ENCODE measurements at places on chromosomes 4 and X. TPM values are rescaled to one million over a fixed set of nuclear protein-coding genes. Genes with fewer than 3 reads are reported as not detected.
A peak's percentile ranks its signal among the peaks of the same experiment; 100 is the strongest.

DNA sequence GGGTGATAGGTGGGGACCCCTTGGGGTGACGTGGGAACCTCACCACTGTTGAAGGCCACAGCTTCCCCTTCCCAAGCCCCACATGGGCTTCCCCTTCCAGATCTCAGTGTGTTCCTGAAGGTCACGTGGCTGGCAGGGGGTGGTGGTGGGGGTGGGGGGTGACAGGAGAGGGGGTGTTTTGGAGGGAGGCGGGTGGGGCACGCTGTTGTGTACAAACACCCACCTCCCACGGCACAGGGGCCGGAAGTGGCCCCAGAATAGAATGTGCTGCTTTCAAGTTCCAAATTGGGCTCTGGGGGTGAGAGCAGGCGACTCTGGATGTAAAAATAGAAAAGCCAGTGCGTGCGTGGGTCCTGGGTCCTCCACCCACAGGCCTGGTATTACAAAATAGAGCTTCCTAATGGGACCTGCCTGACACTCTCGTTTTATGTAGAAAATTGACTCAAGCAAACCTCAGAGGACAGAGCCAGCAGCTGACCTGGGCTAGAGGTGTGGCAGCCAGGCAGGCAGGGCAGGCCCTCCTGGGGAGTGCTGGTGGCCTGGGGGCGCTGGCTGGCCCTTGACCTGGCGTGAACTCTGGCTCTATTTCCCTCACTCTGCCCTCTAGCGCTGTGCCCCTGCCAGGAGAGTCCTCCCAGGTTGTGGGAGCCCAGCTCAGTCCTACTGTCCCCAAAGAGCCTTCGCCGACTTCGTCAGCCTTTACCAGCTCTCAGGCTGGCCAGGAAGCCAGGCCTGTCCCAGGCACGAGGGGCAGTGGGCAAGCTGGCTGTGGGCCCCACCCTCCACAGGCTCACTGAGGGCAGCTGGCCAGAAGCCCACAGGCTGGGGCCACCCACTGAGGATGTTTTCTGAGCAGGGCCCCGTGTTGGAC, 5.4 kb upstream of the SH3BP2 start:
- peak overlapping the region; percentile 53 for H3K27ac ChIP-seq
- no peak for DNase-seq
- H3K4me3 ChIP-seq = no peak overlapping the region
- H3K27me3 ChIP-seq = no peaks in the 10 kb centered on the region
- no peaks in the 10 kb centered on the region for H3K36me3 ChIP-seq

DNA sequence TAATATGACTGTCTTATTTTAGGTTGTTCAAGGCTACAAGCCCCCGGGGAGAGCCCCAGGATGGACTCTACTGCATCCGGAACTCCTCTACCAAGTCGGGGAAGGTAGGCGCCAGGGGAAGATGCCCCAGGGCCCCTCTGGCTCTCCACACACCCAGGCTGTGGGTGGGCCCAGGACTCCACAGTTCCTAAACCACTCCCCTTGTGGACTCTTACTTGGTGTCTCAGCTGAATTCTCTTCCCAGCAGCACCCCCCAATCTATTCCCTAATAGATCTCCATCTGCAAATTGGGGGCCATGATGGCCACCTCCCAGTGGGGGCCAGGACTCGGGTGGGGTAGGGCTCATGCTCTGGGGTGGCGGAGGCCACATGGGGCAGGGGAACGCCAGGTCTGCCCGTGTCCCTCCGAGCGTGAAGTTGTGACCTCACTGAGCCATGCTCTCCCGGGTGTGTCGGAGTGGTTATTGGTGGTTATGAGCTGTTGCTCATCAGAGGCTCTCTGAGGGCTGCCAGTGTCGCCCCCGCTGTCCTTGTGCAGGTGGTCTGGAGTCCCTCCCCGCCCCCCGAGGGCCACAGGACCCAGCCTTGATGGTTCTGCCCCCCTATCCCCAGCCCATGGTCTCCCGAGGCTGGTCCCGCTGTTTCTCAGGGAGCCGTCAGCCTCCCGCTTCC, 11.2 kb upstream of the ADD1 start:
- H3K27ac ChIP-seq = no peak overlapping the region
- H3K4me1 ChIP-seq = peaks cover 7% of the 10 kb centered on the region
- no peaks in the 10 kb centered on the region for H3K36me3 ChIP-seq

- H3K27me3 ChIP-seq = no peaks in the 10 kb centered on the region
- DNase-seq = no peak
- H3K4me3 ChIP-seq = no peak overlapping the region
- H3K36me3 ChIP-seq = no peaks in the 10 kb centered on the region
- H3K27ac ChIP-seq = no peak overlapping the region
Observed at GRCh38 chrX:136810493-136810892, 29.8 kb upstream of the ARHGEF6 start.

- DNase-seq = no peak
- no peaks in the 10 kb centered on the region for H3K36me3 ChIP-seq
- no peaks in the 10 kb centered on the region for H3K27me3 ChIP-seq
- no peak overlapping the region for H3K27ac ChIP-seq
- H3K4me3 ChIP-seq = no peak overlapping the region
- H3K4me1 ChIP-seq = peaks cover 7% of the 10 kb centered on the region
Observed at GRCh38 chr4:73005514-73005913, 64.0 kb downstream of the COX18 start.

DNA sequence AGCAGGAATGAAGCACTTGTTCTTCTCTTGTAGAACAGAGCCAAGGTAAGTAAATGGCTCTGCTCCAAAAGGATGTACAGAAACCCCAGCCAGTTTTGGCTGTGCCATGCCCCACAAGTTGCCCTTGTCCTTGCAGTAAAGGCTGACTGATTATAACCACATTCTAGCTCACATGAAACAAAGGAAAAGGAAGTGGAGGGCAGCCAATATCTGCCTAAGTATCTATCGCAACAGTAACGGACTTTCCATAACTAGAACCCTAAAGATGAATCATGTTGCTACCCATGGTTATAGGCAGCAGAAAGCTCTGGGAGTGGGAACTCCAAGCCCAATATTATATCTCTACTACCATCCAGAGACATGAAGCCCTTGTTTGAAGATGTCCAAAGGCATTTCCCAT, 95.7 kb downstream of the COMMD8 start:
- no peaks in the 10 kb centered on the region for H3K36me3 ChIP-seq
- no peak overlapping the region for H3K27ac ChIP-seq
- no peak for DNase-seq
- no peaks in the 10 kb centered on the region for H3K4me1 ChIP-seq
- no peaks in the 10 kb centered on the region for H3K27me3 ChIP-seq

GRCh38 chr4:175637762-175638161, 174.3 kb downstream of the GPM6A start:
- H3K27ac ChIP-seq = no peak overlapping the region
- H3K4me1 ChIP-seq = no peaks in the 10 kb centered on the region
- H3K4me3 ChIP-seq = no peak overlapping the region
- no peaks in the 10 kb centered on the region for H3K27me3 ChIP-seq
- DNase-seq = no peak
- H3K36me3 ChIP-seq = no peaks in the 10 kb centered on the region

- no peaks in the 10 kb centered on the region for H3K27me3 ChIP-seq
- no peak for DNase-seq
- peaks cover 12% of the 10 kb centered on the region for H3K4me1 ChIP-seq
- H3K36me3 ChIP-seq = no peaks in the 10 kb centered on the region
- no peak overlapping the region for H3K4me3 ChIP-seq
- H3K27ac ChIP-seq = no peak overlapping the region
Observed at GRCh38 chr4:7333801-7334421, 100.8 kb downstream of the PSAPL1 start.

DNA sequence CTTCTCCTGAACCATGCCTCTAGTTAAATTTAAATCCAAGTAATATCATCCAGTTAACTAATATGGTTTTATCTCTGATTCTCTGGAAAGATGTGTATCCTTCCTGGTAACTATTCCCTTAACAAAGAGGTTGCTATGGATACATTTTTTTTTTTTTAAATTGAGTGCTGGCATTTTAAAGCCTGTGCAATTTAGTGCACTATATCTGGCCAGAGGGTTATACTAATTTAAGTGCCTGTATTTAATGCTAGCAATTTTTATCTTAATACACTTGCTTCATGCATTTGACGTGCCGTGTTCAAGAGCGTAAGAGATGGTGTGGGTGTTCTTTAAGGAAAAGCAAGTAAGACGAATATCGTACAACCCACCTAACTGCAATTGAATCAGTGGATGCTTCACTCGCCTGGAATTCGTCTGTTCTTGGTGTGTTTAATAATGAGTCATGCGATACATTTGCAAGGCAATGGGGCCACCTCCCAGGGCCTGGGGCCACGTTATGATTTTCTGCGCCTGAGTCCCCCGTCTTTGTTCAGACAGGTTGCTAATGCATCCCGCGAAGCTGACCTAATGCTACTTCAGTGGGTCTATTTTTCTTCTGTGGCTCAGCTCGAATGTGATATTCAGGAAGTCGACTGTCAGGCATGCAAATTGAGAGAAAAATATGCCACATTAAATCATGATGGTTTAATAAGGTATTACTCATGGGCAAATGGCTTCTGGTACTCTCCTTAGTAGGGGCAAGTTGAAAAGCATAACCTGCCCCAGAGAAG, 14.2 kb upstream of the MID1 start:
- no peaks in the 10 kb centered on the region for H3K36me3 ChIP-seq
- H3K27ac ChIP-seq = peak overlapping the region; percentile 34
- no peak for DNase-seq
- H3K4me1 ChIP-seq = no peaks in the 10 kb centered on the region
- H3K27me3 ChIP-seq = no peaks in the 10 kb centered on the region

GRCh38 chr4:184812199-184812542, 13.6 kb downstream of the ACSL1 start:
- no peak overlapping the region for H3K27ac ChIP-seq
- H3K36me3 ChIP-seq = no peaks in the 10 kb centered on the region
- H3K27me3 ChIP-seq = no peaks in the 10 kb centered on the region

DNA sequence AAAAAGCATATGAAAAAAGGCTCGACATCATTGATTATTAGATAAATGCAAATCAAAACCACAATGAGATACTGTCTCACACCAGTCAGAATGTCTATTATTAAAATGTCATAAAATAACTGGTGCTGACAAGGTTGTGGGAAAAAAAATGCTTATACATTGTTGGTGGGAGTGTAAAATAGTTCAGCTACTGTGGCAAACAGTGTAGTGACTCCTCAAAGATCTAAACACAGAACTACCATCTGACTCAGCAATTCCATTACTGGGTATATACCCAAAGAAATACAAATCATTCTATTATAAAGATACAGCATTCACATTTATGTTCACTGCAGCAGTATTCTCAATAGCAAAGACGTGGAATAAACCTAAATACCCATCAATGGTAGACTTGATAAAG, 412.1 kb downstream of the CENPC start:
- no peaks in the 10 kb centered on the region for H3K27me3 ChIP-seq
- no peak for DNase-seq
- no peak overlapping the region for H3K27ac ChIP-seq
- H3K36me3 ChIP-seq = no peaks in the 10 kb centered on the region

- H3K4me1 ChIP-seq = no peaks in the 10 kb centered on the region
- no peak overlapping the region for H3K4me3 ChIP-seq
Observed at GRCh38 chr4:71004281-71004851, 10.9 kb downstream of the DCK start.

DNA sequence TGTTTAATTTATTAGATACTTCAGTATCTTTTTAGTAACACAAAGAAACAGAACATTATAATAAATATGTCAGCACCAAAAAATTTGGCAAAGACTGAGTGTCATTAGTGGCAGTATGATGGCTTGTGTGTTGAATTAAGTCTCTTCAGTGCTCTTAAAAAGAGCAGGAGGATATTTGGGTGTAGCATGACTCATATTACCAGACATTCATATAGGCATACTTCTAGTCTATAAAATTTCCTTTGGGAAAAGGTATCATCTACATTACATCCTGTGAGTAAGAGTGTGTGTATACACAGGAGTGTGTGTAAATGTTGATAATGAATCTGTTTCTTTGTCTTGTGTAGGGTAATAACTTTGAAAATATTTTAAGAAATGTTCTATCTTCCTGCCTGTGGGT, 135.7 kb downstream of the CNKSR2 start:
- no peak for DNase-seq
- H3K4me1 ChIP-seq = no peaks in the 10 kb centered on the region
- no peaks in the 10 kb centered on the region for H3K27me3 ChIP-seq
- H3K27ac ChIP-seq = no peak overlapping the region
- no peak overlapping the region for H3K4me3 ChIP-seq

DNA sequence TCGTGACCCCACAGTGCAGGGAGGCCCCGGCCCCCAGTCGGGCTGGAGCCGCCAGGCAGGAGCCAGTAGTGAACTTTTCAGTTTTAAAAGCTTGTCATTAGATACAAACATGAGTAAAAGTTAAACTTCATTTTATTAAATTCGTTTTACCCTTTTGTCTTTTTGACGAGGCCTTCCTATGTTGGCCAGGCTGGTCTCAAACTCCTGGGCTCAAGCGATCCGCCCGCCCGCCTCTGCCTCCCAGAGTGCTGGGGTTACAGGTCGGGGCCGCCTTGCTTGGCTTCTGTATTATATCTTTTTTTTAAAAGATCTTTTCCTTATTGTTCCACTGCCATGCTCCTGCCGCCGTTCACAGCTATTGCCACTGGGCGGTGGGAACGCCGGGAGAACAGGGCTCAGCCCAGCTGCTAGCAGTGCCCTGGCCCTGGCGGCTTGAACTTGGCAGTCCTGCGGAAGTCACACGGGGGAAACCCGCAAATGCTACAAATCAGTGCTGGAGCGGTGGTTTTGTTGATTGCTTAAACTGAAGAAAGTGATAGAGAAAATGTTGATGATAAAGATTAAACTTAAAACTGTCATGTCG, 968 bp upstream of the NELFA start:
- DNase-seq = no peak
- H3K27me3 ChIP-seq = no peaks in the 10 kb centered on the region
- H3K27ac ChIP-seq = peak overlapping the region; percentile 99
- no peaks in the 10 kb centered on the region for H3K36me3 ChIP-seq
- peaks cover 19% of the 10 kb centered on the region for H3K4me1 ChIP-seq

DNA sequence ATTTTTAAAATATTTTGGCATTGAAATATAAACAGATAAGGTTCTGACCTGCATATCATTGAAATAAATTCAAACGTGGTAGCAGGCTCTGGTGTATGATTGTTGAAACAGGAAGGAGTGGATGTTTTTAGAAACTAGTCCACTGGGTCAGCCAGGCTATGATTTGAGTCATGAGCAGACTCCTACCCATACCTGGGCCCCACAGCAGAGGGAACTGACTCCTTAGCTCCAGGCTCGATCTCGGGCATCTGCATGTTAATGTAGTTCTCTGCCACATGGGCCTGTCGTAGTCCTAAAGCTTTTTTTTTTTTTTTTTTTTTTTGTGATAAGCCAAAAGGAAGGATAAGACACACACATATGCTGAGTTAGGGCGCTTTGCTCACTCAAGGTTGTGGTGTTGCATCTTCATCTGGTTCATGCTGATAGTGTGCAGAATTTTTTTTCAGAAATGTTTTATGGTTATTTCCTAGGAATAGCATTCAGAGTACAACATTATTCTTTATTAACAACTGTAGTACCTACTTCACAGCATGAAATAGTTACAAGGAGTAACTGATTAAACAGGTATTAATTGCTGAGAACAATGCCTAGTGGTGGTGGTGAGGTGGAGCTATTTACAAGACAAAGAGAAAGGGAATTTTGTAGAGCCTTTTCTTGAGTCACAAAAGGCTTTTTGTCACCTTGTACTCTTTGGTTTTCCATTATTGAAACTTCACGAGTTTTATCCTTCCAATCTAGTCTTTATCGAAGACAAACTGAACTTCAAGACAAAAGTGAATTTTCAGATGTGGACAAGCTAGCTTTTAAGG, 27.3 kb downstream of the OFD1 start:
- H3K4me1 ChIP-seq = peaks cover 4% of the 10 kb centered on the region
- H3K36me3 ChIP-seq = peaks cover 4% of the 10 kb centered on the region
- no peaks in the 10 kb centered on the region for H3K27me3 ChIP-seq
- H3K4me3 ChIP-seq = no peak overlapping the region
- no peak overlapping the region for H3K27ac ChIP-seq

Gene BMX
- total RNA-seq = 10.0 TPM

Gene EREG
- total RNA-seq = 7.8 TPM

Gene SORBS2
- total RNA-seq = 443 TPM

Gene ZFX
- 39.7 TPM for total RNA-seq

Gene PIR
- total RNA-seq = 47.4 TPM

Gene MGAT4D
- not detected for total RNA-seq

Gene CXCL5
- total RNA-seq = not detected

Gene TLL1
- 10.6 TPM for total RNA-seq

Gene CYP2U1
- total RNA-seq = 19.6 TPM

Gene FGF16
- total RNA-seq = 0.54 TPM

Measured in thoracic aorta (tissue), 2 donors.